Left forelimb (tissue), 1 donor: ENCODE measurements at places on chromosomes 6 and 20.

GRCh38 chr6:107821591-107821990 lies 2.5 kb downstream of the SCML4 start:
- DNase-seq = no peak

DNA sequence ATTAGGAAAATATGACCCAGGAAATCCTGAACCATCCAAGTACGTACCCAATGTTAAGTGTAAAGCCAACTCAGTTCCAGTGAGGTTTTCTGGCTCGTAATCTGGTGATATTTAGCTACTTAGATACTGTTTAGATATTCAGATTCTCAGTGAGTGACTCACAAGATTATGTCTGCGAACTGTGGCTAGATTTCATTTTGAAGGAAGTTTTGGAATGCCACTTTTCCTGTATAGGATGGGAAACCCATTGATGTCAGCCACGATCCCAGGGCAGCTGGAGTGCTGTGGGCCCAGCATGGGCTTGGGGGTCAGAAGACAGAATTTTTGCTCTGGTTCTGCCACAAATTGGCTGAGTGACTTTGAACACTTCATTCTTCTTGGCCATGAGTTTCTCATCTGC lies 76.3 kb downstream of the TMEM170B start:
- no peak for DNase-seq

DNA sequence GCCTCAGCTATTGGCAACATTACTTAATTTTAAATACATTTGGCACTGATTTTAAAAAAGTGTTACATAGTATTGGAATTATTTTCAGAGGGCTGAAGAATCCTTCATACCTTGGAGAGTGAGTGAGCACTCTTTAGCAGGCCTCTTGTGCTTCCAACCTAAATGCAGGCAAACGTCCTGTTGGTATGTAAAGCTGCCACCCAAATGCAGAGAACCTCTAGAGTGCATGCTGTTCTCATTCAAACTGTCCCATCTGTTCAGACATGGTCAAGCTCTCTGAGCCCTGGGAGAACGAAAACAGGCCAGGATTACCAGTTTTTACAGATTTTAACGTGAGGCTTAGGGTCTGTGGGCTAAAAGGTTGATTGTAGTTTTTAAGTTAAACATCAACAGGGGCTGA lies 378.0 kb upstream of the FLRT3 start:
- no peak for DNase-seq

DNA sequence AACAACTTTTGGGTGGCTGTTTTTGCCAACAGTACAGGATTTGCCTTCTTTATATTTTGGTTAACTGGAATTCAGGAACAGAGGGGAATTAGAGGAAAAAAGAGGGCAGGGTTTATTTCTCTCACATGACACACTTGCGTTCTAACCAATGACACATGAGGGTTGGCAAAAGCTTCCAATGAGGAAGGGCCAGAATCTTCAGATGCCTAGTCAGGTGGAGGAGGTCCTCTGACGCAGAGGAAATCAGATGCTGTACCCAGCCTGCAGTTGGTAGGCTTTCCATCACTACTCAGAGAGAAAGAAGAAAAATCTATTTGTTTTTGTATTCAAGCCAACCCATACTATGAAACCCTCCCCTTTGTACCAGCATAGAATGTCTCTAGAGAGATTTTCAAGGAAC lies 20.8 kb downstream of the TM9SF4 start:
- DNase-seq = no peak

- no peak for DNase-seq
Measured at GRCh38 chr6:56002336-56002735, 126.9 kb upstream of the BMP5 start.

DNA sequence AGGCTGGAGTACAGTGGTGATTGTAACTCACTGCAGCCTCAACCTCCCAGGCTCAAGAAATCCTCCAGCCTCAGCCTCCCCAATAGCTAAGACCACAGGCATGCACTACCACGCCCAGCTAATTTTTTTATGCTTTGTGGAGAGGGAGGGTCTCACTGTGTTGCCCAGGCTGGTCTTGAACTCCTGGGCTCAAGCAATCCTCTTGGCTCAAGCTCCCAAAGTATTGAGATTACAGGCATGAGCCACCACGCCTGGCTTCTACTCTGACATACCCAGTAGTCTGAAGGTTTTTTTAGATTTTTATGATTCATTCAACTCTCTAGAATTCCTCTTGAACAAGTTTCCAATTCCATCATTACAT lies 1.3 kb upstream of the ARHGAP18 start:
- DNase-seq = no peak

GRCh38 chr6:64040113-64040512 lies 404.5 kb downstream of the PHF3 start:
- no peak for DNase-seq

DNA sequence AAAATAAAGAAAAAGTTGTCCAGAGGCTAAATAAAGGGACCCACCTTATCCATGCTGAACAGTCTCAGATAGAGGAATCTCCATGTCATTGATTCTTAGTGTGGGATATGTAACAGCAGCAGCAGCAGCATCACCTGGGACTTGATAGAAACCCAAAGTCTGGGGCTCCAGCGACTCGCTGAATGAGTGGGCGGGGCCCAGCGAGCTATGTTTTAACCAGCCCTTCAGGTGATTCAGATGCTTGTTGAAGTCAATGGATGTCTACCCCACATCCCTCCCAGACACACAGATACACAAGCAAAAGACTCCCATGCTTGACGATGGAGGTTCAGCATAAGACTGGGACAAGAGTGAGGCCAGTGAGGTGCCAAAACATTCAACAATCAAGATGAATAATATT lies 298.6 kb downstream of the UBE3D start:
- no peak for DNase-seq

DNA sequence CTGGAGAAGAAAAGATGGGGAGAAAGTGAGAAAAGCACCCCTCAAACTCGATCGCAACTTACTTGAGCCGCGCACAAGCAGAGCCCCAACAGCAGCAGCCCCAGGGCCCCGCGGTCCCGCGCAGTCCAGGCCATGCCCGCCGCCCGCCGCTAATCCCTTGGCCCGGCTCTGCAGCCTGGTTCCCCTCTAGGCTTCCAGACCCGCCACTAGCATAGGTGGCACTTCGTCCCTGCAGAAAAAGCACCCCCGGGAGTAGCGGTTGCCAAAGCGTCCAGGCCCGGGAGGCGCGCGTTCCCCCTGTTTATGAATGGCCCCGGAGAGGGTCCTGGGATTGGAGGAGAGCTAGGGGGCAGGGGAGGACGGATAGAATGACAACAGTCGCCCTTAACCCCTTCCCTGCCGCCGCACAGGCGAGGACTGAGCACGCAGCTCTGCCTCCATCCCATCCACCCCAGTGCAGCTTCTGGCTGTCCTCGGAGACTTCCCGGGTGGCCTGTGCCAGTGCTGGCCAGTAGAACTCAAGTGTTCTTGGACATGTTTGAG lies 19.9 kb downstream of the COL9A1 start:
- no peak for DNase-seq

DNA sequence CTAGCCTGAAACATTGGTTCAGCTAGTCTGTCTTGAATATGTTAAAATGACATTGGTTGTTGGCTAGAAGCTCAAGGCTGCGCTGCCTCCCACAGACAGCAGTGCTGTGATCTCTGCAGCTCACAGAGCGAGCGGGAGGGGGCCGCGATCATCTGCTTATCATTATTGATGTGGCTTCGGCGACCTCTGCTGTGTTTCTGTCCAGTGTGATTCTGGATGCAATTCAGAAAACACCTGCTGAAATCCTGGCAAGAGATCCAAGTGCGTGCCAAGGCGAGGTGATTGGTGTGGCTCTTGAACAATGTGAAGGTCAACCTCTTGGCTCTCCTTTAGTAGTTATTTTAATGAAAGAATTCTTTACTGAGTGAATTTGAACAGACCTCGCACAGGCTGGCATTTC lies 142.3 kb upstream of the SASH1 start:
- no peak for DNase-seq

DNA sequence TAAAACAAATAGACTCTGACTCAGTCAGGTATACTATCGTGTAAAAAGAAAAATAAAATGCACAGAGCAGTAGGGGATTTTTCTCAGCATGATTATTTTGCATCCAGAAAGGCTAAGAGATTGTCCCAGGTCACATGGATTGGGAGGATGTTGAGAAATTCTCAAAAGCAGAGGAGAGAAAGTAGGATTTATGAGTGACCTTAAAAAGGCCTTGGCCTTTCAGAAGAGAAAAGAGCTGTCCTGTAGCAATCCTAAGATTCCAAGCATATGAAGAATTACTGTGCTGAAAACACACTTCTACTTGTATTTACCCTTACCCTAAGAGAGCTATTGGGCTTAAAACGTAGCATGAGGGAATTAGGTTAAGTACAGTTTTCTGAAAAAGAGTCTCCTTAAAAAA lies 149.7 kb upstream of the ENPP5 start:
- DNase-seq = no peak

DNA sequence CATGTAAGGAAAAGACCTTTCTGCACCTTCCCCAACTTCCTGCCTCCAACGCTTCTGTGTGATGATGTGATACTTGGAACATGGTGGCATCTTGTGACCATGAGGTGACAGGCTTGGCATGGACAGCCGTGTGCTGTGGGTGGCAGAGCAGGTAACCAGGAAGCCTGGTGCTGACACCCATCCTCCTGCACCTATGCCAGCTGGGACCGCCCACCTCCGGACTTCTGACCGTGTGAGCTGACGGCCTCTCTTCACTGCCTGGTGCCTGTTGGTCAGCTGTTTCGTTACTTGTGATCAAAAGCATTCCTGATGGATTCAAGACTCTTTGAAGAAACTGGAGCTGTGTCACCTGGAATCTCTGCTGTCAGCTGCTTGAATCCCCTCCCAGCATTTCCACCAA lies 70.3 kb downstream of the TMEM242 start:
- DNase-seq = no peak

DNA sequence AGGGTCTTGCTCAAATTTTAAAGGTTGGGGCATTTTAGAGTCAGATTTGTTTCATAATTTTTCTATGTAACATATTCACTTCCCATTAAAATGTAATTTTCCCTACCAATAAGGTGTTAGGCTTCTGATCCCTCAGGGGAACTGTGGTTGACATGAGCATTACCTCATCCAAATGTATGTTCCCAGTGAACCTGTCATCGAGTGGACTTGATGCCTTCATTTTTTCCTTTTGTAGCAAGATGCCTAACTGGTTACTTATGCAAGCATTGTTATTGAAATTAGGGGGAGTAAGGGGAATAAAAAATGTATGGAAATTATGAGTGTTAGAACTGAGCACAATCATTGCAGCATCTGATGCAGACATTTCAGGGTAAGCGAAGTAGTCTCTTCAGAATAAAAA lies 360.5 kb downstream of the BCKDHB start:
- DNase-seq = no peak

DNA sequence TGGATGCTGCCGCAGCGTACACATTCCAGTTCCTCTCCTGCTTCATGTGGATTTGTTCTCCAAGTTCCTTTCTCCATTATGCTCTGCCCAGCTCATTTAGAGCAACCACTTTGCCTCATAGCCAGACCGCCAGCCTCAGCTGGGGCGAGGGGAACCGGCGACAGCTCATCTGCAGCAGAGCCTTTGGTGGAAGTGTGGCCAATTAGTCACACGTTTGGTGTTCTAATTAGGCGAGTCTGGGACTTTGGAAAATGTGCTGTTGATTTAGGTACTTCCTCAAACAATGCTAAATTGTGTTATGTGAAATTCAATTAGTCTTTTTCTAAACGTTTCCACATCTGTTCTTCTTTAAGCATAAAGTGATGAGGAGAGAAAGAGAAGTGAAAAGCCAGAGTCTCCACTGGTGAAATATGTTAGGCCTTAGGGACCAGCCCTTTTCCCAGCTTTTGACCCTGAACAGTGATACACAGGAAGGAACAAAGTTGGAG lies 217.9 kb downstream of the TBX18 start:
- DNase-seq = no peak

GRCh38 chr6:78251931-78252330 lies 599.1 kb downstream of the MEI4 start:
- DNase-seq = no peak

- no peak for DNase-seq
Measured at GRCh38 chr6:139649732-139650131, 275.3 kb upstream of the CITED2 start.

- DNase-seq = no peak
Measured at GRCh38 chr6:170165085-170165470, 125.8 kb downstream of the DLL1 start.

DNA sequence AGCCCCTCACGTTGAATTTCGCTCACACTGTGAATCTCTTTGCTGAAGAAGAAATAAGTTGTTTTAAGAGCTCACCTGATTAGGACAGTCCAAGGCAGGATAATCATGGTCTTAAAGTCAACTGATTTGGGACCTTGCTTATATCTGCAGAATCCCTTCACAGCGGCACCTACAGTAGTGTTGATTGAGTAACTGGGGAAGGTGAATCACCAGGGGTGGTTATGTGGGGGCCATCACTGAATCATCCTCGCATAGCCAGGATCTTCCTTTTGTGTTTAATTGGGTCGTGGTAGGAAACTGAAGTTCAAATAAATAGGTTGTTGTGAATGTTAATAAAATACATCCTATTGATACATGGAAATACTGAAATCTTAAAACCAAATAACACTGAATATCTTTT lies 20.2 kb upstream of the MICA start:
- DNase-seq = no peak

- DNase-seq = peak; percentile 79
Measured at GRCh38 chr6:22147921-22148776, 148.7 kb downstream of the PRL start.

DNA sequence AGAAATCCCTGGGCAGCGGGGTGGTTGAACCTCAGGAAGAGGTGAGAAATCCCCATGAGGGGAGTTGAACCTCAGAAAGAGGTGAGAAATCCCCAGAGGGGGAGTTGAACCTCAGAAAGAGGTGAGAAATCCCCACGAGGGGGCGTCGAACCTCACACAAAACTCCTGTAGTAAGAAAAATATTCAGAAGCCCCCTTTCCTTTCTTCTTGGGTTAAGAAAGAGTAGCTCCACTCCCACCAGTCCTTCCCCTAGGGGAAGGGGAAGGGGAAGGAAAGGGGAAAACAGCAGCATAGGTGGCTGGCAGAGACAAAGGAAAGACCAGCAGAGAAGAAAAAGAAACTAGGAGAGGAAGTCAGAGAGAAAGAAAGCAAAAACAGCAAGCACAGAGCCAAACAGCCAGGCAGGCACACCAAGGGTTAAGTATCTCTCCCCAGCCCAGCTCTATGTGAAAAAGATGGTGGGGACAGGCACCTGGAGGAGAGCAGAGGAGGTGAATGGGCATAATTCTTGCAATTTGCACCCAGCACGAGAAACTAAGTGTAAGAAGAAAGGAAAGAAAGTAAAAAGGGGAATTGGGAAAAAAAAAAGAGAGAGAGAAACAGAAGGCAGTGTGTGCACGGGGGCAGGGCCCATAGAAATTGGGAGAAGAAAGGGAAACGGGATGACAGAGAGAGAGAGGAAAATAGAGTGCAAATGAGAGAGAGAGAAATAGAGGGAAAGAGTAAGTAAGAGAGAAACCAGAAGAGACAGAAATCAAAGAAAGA lies 88.2 kb downstream of the PLG start:
- no peak for DNase-seq
